ENCODE measurements at places on chromosomes 11 and 22.

DNA sequence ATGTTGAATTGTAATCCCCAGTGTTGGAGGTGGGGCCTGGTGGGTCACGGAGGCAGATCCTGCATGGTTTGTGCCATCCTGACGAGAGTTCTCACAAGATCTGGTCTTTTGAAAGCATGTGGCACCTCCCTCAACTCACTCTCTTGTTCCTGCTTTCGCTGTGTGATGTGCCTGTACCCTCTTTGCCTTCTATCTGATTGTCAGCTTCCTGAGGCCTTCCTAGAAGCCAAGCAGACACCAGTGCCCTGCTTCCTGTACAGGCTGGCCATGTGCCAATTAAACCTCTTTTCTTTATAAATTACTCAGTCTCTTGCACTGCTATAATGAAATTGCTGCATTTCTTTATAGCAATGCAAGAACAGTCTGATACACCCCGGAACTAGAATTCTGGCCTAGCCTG is 13.1 kb downstream of the PTPN5 start:
- no peak for DNase-seq

DNA sequence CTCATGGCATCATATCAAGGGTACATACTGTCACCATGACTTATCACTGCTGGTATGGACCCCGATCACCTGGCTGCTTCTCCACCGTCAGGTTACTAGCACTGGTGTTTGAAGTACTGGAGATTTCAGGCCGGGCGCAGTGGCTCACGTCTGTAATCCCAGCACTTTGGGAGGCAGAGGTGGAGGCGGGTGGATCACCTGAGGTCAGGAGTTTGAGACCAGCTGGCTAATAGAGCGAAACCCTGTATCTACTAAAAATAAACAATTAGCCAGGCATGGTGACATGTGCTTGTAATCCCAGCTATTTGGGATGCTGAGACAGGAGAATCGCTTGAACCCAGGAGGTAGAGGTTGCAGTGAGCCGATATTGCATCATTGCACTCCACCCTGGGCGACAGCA is 82.4 kb upstream of the ANO1 start:
- DNase-seq: no peak

- no peak for DNase-seq
Measured at GRCh38 chr22:48568736-48569330, 1258.8 kb downstream of the BRD1 start.

DNA sequence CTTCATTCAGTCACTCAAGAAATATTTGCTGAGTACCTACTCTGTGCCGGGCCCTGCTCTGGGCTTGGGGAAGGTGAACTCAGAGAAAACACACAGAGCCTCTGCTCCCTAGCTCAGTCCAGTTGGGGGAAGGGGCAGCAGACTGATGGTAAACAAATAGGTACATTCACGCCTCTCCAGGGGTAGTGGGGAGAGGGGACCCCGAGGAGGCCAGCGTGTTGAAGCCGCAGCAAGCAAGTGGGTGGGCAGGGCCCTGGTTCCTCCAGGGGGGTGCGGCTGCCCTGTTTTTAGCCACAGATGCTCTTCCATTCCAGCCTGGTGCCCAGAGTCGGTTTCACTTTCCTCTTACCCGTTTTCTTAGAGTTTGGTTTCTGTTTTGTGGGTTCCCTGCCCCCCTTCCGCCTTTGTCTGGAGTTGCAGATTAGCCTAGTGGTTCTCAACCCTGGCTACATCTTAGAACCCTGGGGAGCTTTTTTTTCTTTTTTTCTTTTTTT is 8.7 kb downstream of the DRAP1 start:
- DNase-seq: peak; percentile 92
